ENCODE measurements at places on chromosomes 7 and 10.

DNA sequence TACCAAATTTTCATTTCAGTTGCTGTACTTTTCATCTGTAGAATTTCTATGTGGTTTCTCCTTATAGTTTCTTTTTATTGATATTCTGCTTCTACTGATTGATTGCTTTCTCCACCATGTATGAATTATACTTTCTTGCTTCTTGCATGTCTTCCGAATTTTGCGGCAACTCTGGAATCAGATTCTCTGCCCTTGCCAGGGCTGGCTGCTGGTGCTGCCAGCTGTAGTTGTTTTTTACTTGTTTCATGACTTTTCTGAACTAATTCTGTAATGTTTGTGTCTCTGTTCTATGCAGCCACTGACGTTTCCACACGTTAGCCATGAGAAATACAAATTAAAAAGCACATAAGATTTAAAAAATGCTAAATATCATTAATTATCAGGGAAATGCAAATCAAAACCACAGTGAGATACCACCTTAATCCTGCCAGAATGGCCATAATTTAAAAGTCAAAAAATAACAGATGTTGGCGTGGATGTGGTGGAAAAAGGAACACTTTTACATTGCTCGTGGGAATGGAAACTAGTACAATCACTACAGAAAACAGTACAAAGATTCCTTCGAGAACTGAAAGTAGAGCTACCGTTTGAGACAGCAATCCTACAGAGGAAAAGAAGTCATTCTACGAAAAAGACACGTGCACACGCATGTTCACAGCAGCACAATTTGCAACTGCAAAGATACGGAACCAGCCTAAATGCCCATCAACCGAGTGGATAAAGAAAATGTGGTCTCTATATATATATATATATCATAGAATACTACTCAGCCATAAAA, 51.5 kb downstream of the MAD1L1 start:
- no peak for DNase-seq

- no peak for DNase-seq
Measured at GRCh38 chr10:113214331-113214730, 264.3 kb downstream of the TCF7L2 start.

- no peak for DNase-seq
Measured at GRCh38 chr7:154698726-154699291, 304.1 kb downstream of the PAXIP1 start.

DNA sequence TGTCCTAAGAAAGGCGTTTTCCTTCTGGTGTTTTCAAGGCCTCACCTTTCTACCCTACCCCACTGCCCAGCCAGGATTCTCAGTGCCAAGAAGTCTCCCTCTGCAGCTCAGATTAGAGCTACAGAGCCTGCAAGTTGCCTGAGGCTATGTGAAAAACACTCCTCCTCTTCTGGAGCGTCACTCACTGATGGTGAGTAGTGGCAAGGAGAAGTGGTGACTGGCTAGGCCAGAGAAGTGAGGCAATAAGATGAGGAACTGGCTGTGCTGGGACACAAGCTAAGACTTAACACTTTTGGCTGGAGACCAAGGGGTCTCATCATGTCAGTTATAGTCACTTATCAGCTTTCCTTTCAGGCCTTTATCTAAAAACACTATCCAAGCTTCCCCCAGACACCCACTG, 86.7 kb upstream of the PRKAR2B start:
- no peak for DNase-seq

- DNase-seq, result no peak
Measured at GRCh38 chr7:36035186-36035585, 117.9 kb upstream of the EEPD1 start.

DNA sequence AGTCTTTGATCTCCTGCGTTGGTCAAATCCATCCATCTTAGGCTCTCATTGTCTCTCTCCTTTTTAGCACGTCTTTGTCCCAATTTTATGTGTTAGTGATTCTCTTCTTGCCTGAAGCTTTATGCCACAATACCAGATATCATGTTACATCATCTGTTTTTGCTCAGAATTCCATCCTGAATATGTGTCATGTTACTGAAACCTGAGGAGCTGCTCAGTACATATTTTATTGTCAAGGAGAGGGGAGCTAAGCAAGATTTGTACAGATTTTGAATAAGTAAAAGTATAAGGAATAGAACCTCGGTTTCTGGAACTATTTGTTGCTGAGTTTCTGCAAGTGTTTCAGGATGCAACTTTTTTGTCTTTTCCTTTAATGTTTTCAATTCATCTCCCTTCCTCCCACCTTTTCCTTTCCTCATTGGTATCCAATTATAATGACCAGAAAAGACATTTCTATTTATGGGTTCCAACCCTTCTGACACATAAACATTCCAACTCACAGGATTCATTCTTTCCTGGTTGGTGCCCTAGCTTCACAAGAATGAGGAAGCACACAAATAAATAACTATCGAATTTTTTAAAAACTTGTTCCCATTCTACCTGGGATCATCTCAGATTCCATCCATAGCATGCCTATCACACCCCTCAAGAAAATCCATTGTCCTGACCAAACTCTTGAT, 291.8 kb downstream of the CRPPA start:
- peak; percentile 49 for DNase-seq

DNA sequence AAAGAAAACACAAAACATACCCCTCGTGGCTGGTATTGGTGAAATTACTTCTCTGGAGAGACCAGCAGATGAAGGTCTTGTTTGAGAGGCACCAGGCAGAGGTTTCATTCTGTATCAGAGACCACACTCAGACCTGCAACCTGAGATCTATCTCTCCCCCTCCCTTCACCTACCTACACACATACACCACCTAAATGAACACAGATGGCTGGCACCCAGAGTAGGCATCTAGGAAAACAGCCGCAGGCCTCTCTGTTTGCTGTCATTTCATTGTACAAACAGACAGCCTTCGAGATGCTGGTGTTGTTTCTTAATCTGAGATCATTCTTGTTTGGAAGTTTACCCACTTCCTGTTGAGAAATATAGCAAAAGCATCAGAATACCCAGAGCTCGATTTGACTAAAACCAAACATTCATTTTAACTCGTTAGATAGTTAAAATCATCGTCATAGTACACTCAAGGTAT, 173.9 kb upstream of the SLC25A13 start:
- no peak for DNase-seq

DNA sequence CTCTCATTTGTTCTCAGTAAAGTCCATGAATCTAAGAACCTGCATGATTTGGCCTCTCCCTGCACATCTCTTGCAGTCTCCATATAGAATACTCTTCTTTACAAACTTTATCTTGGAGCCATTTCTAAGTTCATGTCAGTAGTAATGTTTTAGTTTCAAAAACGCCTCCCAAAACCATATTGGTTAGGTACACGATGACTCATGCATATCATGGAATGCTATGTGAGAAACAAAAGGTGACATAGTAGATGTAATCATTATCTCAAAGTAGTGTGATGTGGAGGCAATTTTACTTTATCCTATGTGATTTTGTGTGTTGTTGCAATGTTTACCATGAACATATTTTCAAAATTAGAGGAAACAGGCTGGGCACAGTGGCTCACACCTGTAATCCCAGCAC, 520.7 kb downstream of the KCNMA1 start:
- DNase-seq, result no peak

- no peak for DNase-seq
Measured at GRCh38 chr7:89283302-89283701, 487.8 kb upstream of the TEX47 start.

GRCh38 chr7:152051968-152052367, 26.5 kb downstream of the GALNT11 start:
- DNase-seq, result no peak

DNA sequence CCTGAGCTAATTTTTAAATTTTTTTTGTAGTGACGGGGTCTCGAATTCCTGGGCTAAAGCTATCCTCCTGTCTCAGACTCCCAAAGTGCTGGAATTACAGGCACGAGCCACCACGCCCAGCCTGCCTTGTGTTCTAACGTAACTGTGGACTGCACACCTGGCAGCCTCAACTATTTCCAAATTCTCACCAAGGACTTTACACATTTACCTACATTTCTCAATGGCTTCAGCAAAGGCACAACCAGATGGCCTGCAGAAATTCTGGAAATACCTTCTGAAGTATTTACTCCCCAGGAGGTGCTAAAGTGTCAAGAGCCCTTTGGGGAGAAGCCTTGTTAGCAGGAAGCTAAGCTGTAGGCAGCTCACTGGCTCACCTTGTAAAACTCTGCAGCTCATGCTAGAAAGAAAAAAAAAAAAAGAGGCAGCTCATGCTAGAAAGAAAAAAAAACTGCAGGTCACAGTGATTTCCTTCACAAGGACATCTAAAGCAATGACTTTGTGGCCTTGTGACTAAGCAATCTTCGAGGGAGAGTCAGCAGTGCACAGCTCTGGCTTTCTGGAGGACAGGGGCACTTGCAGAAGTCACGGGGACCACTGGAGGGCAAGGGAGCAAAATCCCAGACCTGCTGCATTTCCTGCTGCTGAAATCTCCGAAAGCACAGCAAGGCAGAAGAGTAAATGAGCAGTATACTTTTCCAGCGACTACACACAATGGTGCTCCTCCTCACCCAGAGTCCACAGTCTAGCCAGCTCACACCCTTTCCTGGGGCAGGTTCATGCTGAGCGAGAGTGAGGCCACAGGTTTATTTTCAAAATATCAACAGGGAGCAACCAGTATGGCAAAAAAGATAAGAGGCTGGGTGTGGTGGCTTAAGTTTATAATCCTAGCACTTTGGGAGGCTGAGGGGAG, 40.4 kb downstream of the BAIAP2L1 start:
- no peak for DNase-seq

- no peak for DNase-seq
Measured at GRCh38 chr7:18393465-18394118, 102.0 kb upstream of the HDAC9 start.

GRCh38 chr10:114362826-114363355, 41.4 kb downstream of the AFAP1L2 start:
- DNase-seq, result no peak

GRCh38 chr10:77456414-77456813, 181.2 kb downstream of the KCNMA1 start:
- DNase-seq, result no peak

DNA sequence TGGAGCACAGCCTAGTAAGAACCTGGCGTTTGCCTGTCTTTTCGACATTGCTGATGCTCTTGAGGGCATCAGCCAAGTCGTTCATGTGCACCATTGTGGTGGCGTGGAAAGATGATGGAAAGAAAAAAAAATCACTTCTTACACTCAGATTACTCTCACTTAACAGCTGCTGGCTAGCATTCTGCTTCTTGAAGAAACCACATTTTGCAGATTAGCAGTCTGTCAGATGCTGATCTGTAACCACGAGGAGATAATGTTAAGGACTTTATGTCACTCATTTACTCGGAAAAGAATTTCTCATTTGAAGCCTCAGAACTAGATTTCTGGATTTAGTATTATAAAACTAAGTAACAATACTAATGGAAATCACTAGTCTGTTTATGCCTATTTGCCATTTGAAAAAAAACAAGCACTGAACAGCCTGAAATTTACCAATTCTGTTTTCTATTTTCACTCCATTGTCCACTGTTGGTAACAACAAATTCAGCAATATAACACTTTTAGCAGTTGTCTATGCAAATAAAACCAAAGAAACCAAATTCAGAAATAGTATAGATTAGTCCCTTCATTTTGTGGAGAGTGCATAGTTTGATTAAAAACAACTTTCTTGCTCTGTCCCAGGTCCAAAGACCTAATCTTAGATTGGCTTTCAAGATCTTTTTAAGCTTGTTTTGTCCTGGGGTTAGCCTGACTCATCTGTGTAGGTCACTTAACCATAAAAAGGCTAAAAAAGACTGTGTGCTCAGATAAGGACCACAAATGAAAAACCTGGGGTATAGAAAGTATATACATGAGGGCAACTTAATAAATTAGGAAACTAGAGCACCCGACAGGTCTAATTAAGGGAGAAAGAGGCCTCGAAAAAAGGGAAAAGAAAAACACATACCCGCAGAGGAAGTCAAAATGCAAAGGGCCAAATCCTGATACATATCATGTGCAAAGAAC, 67.5 kb downstream of the NT5C2 start:
- no peak for DNase-seq

- no peak for DNase-seq
Measured at GRCh38 chr7:25361863-25362262, 133.6 kb upstream of the NPVF start.

DNA sequence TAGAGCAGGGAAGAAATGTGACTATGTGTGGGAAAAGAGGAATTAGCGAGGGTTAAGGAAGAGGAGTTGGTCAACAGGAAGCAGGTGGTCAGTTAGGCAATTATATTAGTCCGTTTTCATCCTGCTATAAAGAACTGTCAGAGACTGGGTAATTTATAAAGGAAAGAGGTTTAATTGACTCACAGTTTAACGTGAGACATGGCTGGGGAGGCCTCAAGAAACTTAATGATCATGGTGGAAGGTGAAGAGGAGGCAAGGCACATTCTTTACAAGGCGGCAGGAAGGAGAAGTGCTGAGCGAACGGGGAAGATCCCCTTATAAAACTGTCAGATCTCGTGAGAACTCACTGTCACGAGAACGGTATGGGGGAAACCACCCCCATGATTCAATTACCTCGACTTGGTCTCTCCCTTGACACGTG, 35.0 kb downstream of the RAMP3 start:
- DNase-seq, result no peak

DNA sequence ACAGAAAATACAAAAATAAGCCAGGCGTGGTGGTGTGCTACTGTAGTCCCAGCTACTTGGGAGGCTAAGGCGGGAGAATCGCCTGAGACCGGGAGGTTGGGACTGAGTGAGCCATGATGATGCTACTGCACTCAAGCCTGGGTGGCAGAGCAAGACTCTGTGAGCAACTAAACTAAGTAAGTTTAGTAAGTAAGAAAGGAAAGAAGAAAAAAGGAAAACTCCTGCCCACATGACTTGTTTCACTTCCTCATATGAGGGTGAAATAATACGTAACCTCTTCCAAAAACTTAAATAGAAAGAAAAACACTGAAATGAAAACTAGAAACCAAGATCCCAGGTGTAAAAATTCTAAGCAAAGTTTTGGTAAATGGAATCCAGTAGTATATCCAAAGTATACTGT, 79.6 kb downstream of the LARP4B start:
- DNase-seq, result no peak
